ENCODE measurements at places on chromosomes 5 and 9. TPM values are rescaled to one million over a fixed set of nuclear protein-coding genes. Genes with fewer than 3 reads are reported as not detected.

GRM6 gene
- not detected for total RNA-seq

C9 gene
- total RNA-seq, result not detected

RAPGEF1 gene
- 94.0 TPM for total RNA-seq

GALNT12 gene
- 6.7 TPM for total RNA-seq

MEIKIN gene
- 1.2 TPM for total RNA-seq
